ENCODE measurements at places on chromosomes 1 and 21.
A peak's percentile ranks its signal among the peaks of the same experiment; 100 is the strongest.

DNA sequence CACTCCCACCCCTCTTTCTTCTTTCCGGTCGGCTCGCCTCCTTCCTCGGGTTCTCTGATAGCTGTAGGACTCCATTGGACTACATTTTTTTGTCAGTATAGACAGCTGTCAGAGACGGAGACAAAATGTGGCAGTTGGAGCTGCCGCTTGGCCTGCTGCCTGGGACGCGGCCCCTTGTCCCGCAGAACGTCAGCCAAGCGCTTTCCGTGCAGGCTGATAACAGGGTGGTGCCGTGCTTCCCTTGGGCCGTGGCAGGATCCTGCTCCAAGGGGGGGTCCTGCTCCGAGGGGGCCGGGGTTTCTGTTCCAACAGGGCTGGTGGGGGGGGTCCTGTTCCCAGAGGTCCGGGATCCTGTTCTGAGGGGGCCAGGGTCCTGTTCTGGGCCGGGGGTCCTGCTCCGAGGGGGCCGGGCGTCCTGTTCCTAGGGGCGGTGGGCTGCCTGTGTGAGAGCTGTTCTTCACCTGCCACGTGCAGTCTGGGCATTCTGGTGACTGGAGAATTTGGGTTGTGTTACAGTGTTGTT is 4.9 kb downstream of the SKI start:
- no peak for DNase-seq

GRCh38 chr1:31760471-31761470 is 3.4 kb downstream of the ADGRB2 start:
- DNase-seq, result peak; percentile 48

DNA sequence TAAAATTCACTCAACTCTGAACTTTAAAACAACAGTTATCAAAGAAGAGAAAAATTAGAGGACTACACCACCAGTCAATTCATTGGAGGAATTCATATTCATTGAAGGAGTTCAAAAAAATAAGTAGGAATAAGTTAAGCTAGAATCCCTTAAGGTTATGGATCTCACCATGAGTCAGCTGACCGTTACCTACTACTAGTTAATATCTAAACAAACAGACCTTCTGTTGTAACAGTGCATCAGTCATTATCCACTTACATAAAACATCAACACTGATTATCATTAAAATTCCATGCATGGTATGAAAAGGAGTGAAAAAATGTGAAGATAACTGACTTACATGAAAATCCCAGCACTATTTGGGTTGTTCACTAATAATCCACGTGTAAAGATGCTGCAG is 44.9 kb downstream of the FOXJ3 start:
- DNase-seq, result no peak

DNA sequence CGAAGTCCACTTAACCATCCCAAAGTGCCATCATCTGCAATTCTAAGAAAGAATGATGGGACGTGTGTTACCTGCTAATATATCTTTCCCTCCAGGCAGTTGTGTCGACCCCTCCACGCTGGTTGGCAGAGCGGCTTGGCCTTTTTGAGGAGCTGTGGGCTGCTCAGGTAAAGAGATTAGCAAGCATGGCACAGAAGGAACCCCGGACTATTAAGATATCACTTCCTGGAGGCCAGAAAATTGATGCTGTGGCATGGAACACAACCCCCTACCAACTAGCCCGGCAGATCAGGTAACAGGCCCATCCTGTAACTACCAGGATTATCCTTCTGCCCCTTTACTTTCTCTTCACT is 520 bp downstream of the TARS2 start:
- DNase-seq, result no peak

DNA sequence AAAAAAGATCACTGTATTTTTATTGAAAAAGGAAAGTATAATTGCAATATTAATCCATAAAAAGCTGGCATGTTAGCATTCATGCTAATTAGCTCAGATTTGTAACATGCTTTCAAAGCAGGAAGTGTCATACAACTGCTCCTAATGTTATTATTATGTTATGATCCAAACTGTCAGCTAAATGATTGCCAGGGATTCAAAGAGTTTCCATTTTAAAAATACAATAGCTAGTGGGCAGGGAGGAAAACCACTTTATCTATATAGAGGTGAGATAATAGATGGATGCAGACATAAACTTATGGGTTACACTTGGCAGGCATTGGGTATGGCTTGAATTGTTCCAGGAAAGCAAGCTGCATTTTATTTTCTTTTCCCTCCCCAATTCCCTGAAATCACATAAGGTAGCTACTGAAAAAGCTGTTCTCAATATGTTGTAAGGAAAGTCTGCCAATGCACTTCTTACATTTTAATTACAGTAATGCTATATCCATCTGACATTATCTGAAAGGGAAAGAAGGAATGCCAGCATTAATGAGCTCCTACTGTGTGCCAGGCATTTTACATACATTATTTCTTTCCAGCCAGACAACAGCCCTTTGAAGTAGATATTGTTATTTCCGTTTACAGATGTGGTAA is 9.8 kb upstream of the MYSM1 start:
- no peak for DNase-seq

DNA sequence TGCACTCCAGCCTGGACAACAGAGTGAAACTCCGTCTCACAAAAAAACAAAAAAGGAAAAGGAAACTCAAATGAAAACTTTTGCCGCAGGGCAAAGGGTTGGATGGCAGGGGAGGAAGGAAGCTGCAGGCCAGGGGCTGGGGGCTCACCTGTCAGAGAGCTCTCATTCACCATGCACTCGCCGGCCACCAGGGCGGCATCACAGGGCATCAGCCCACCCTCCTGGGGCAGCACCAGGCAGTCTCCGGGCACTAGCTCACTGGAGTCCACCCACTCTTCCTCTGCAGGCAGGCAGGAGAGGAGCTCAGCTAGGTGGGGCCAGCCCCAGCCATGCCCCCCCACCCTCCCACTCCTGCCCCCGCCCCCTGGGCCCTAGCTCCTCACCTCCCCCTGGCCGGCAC is 11.9 kb downstream of the ATP13A2 start:
- no peak for DNase-seq

DNA sequence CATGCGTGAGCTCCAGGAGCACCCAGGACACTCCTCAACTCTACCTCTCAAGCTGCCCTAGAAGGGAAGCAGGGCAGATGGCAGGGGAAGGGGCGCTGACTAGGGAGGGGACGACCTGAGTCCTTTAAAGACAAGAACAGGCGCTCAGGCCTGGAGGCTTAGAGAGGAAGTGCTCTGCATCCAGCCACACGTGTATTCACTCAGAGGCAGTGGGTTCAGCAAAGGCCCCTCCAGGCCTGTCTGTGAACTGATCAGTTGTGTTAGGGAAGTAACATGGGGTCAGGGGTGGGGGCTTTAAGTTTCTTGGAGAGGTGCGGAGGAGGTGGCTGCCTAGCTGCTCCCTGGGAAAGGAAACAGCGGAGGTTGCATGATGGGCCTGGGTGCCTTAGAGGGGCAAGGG is 37.1 kb upstream of the ARF1 start:
- DNase-seq, result no peak
